SW 1271 (cell line): ENCODE measurements at places on chromosomes 12 and 14.

GRCh38 chr12:28552251-28552970, 362.2 kb downstream of the CCDC91 start:
- DNase-seq, result no peak

GRCh38 chr14:64081174-64081746, 212.9 kb downstream of the ESR2 start:
- no peak for DNase-seq

DNA sequence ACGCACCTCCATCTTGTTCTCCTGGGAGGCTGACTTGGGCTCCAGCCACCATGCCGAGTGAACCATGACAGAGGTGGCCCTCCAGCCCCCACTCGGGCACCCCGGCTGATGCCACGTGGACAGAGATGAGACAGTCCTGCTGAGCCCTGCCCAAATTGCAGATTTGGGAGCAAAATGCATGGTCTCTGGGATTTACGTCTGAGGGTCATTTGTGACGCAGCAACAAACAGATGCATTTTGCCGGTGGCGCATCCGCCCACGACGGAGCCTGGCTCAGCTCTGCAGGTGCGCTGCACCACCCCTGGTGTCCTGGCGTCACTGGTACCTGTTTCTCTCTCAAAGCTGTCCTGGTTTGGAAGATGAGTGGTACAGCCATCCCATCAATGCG, 31.1 kb upstream of the INF2 start:
- DNase-seq, result no peak

DNA sequence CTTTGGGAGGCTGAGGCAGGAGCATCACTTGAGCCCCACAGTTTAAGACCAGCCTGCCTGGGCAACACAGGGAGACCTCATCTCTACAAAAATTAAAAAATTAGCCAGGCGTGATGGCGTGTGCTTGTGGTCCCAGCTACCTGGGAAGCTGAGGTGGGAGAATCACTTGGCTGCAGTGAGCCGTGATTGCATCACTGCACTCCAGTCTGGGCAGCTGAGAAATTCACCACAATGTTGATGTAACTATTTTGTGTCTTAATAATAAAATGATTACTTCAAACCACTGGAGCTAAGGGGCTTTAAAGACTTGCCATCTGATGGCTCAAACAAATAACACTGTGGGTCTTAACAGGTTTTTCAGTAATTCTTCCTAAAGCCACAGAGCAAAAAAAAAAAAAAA, 10.8 kb downstream of the ERH start:
- no peak for DNase-seq

- no peak for DNase-seq
These were observed 18.1 kb downstream of the FAM186B start for GRCh38 chr12:49587174-49587908.

- no peak for DNase-seq
These were observed 290.8 kb upstream of the SRRM4 start for GRCh38 chr12:118690506-118690905.

- no peak for DNase-seq
These were observed 163.3 kb downstream of the TMTC3 start for GRCh38 chr12:88305254-88305890.

DNA sequence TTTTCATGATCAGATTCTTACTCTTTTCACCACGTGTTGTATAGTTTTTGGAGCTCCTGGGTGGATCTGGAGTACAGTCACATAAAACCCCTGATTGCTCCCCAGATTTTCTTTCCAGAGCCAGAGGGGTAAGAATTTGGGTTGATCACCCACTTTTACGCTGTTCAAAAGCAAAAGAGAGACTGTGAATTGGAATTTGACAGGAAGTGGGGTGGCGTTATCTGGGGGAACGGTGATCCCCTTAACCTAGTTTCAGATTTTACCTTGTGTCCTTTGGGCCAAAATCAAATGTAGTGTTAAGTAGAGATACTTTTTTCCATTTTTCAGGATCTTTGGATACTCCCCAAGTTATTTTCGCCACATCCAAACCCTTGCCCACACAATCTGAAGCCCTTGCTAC, 75.6 kb downstream of the TGFB3 start:
- DNase-seq, result no peak

DNA sequence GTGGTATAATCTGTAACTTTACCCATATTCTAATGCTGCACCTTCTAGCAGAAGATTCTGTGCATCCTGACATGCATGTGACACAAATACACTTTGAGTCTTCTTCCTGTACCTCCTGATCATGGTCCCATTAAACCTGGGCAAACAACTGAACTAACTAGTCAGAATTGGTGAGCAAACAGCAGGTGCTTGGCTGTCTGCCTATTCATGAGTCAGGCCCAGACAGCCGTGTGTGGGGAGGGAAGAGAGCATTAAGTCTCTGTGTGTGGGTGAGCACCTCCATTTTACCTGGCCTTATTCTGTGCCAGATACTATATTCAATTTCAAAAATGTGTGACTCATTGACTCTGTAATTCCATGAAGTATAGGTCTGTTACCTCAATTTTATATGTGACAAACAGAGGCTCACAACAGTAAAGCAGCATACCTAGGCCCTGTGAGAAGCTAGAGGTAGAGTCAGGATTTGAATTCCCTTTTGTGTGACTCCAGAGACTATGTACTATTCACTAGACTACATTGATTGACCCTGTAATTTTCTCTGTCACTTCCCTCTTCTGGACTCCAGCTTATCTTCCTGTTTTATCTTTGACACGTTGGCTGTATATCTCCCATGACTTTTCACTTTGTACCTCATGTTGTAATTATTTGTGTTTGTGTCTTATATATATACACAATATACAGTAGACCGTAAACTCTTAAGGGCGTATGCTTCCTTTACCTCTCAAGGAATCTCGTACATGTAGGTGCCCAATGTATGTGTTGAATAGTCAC, 32.2 kb downstream of the SUSD6 start:
- DNase-seq, result no peak

DNA sequence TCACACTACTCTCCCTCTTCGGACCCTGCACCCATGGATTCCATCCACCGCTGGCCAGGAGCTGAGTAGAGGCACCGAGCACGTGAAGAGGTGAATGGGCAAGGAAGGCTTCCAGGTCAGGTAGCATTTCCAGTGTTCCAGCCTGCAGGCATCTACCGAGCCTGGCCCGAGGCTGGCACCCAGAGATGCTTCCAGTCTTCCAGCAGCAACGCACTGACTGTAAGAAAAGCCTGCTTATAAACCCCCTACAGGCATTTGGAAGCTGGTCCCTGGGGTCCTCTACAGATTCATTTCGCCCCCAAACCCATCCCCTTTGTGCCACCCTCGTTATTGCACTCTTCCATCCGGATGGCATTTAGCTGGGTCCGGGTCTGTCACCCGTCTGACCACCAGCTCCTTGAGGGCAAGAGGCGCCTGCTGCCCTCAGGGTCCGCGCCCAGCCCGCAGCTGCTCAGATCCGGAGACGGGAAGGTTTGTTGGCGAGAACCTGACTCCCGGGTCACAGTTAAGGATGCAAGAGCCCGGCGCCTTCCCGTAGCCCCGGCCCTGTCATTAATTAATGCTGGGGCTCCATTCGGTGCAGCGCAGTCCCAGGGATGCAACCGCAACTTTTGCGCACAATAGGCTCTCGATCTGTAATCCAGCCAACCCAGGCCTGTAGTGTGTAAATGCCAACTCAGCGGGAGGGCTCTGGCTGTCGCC, 614 bp upstream of the MARK3 start:
- no peak for DNase-seq

- no peak for DNase-seq
These were observed 7.2 kb upstream of the LMO3 start for GRCh38 chr12:16613199-16613598.
